DMS 273 treated with DMSO at 0.1 percent for 48 hours (cell line): ENCODE measurements at places on chromosomes 6 and 20.

- DNase-seq = no peak
Measured at GRCh38 chr20:44407402-44408184, 52.1 kb downstream of the HNF4A start.

- DNase-seq = no peak
Measured at GRCh38 chr6:81655696-81656095, 96.8 kb downstream of the TENT5A start.

- DNase-seq = no peak
Measured at GRCh38 chr6:80163754-80164187, 57.3 kb downstream of the BCKDHB start.

- no peak for DNase-seq
Measured at GRCh38 chr20:35665949-35666288, 1.2 kb upstream of the CPNE1 start.

DNA sequence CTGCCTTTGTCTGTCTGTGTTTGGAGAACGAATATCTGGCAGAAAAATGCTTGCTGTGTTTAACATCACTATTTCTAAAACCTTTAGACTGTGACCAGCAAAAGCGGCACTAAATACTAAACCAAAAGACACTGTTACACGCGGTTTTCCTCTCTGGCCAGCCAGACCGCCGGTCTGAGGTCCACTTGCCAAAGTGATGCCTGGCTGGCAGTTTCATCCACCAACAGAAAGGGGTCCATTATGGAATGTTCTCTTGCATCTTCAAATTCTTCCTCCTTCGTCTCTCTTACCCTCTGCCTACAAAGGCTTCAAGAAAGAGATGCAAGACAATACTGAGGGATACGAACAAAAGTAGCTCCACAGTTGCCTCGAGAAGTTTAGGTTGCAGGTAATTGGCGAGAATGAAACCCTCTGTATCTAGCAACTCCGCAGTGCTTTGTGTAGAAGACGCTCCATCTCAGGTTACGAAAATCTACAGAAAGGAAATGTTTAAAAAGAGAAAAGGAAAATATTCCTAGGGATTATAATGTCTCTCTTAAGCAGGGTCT, 176.6 kb downstream of the TRIM27 start:
- no peak for DNase-seq
